ENCODE measurements at places on chromosomes 7 and 10.

DNA sequence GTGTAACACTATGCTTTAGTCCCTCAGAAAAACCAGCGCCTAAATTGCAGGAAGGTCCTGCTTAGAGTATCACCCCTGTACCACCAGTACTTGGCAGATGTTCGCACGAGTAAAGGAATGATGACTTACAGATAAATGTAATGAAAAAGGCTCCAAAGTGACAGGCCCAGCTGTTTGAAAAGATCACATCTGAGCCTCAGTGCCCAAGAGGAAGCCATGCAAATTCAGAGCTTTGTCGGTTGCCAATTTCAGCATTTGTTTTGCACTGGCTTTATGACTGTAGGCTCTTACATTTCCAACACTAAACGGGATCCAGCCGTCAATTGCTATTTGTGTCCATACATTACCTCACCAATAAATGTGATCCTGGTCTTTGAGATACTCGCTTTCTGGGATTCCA, 60.6 kb upstream of the GAD2 start:
- DNase-seq: no peak

- no peak for DNase-seq
Measured at GRCh38 chr7:46764100-46764936, 817.6 kb downstream of the TNS3 start.

DNA sequence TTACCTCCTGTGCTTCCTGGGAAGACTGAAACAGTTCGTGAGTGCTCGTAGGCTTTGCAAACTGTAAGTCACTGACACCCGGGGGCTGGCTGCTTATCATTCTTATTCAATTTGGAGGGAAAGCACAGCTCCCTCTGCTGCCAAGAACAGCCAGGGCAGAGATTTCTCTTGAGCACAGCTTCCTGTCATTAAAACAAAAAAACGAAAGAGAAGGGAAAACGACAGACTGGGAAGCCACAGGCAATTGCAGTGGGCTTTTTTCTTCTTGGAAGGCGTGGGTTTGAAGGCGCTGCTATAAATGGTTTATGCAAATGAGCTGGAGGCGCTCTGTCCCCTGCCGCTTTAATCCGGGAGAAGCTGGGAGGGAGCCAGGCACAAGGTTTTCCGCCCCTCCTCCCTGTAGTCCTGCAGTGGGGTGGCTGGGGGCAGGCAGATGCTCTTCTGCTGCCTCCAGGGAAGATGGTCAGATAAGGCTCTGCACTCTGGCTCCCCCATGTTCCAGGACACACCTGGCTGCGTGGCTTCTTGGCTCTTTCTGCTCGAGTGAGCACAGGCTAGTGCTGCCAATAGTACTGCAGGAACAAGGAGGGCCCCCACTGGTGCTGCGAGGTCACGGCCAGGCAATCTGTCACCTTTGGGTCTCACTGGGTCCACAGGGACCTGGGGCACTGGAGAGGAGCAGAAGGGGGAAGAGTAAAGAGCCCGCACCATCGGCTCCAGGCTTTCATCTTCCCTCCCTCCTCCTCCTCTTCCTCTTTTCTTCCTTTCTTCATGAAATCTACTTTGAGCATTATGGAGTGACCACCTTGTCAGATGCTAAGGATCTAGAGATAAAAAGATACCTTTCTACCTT, 49.5 kb downstream of the NEURL1 start:
- DNase-seq: peak; percentile 32

GRCh38 chr7:39530971-39531370, 35.2 kb upstream of the YAE1 start:
- no peak for DNase-seq

All from K562 (cell line).